ENCODE measurements at places on chromosomes 2 and 18.

DNA sequence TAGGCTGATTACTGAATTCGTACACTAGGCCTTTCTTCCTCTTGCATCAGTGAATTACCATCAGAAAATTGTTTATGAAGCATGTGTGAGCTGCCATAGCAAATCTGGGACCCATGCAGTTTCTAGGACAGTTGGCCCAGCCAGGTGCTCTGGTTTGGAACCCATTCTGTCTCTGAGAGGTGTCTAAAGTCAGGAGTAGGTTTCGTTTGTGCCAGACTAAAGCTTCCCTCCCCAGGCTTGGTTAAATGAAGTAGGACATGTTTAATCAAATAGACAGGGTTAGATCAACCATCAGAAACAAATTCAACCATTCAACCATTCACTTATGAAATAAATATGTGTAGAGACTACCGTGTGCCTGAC, 176.9 kb downstream of the ALPK2 start:
- DNase-seq = no peak

DNA sequence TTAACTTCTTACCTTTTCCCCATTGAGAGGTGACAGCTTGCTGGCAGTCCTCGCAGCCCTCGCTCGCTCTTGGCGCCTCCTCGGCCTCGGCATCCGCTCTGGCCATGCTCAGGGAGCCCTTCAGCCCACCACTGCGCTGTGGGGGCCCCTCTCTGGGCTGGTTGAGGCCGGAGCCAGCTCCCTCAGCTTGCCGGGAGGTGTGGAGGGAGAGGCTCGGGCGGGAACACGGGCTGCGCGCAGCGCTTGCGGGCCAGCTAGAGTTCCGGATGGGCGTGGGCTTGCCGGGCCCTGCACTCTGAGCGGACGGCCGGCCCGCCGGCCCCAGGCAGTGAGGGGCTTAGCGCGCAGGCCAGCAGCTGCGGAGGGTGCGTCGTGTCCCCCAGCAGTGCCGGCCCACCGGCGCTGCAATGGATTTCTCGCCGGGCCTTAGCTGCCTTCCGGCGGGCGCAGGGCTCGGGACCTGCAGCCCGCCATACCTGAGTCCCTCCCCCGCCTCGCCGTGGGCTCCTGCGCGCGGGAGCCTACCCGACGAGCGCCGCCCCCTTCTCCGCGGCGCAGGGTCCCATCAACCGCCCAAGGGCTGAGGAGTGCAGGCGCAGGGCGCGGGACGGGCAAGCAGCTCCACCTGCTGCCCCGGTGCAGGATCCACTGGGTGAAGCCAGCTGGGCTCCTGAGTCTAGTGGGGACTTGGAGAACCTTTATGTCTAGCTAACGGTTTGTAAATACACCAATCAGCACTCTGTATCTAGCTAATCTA, 335.0 kb downstream of the CBLN2 start:
- DNase-seq = no peak

DNA sequence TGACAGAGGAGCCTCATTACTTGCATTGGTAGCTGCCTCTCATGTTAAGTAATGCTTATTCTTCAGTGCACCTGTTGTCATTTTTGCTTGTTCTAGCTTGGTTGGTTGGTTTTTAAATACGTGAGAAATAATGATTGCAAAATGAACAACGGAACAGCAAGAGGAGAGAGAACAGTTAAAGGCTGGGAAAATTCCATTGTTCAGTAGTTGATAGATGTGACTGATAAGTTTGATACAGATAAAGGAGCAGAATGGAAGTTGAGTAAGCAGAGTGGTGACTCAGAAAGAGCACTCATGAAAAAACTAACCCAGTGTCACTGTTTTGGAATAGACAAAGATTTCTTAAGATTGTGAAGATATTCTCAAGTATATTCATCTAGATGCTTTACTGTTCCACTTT, 50.5 kb downstream of the MTA3 start:
- no peak for DNase-seq

GRCh38 chr2:121694398-121695170, 42.1 kb downstream of the NIFK start:
- DNase-seq = no peak

GRCh38 chr2:28592481-28592880, 96.6 kb downstream of the PLB1 start:
- no peak for DNase-seq

- no peak for DNase-seq
Observed at GRCh38 chr2:230681171-230681545, 31.5 kb upstream of the CAB39 start.

- no peak for DNase-seq
Observed at GRCh38 chr2:218485986-218486667, 67.2 kb downstream of the VIL1 start.

- DNase-seq = no peak
Observed at GRCh38 chr2:120701499-120701898, 34.2 kb upstream of the GLI2 start.

GRCh38 chr2:189500456-189501160, 59.3 kb downstream of the WDR75 start:
- DNase-seq = no peak

- no peak for DNase-seq
Observed at GRCh38 chr2:10764096-10764785, 42.8 kb downstream of the ATP6V1C2 start.

DNA sequence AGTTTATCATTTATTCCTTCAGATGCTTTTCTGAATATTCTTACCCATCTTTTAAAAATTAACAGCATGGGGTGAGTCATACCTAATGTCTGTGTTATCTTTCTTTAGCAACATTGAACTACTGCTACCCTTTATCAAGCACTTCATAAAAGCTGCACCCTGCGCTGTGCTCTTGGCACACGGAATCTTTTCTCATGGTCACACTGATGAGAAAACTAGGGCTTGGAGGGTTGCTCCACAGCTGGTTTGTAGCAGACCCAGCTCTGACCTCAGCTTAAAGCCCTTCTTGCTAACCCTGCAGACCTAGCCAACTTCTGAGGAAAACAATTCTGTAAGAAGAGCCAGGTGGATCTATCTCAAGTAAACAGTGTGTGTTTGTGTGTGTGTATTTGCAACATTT, 106.3 kb downstream of the RNF144A start:
- DNase-seq = no peak

DNA sequence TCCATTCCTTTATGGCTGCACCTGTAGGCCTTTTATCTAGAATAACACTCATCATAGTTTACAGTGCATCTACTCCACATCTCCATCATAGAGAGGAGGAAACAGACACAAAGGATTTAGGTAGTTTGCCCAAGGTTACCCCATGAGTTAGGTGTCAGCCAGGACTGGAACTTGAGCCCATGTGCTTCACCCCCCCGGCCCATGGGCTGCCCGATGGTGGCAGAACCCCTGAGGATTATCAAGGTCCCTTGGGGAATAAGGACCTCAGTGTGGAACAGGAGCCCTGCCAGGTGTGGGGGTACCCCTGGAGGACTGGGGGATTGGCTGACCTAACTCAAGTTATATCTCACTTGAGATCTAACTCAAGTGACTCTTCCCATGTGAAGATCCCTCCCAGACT, 146.3 kb upstream of the OTX1 start:
- DNase-seq = no peak

GRCh38 chr2:168180914-168181313, 66.5 kb downstream of the STK39 start:
- DNase-seq = no peak

- DNase-seq = no peak
Observed at GRCh38 chr2:123851281-123851680, 173.8 kb upstream of the CNTNAP5 start.

- no peak for DNase-seq
Observed at GRCh38 chr2:183072177-183072576, 6.4 kb upstream of the DUSP19 start.

GRCh38 chr2:220956429-220956828, 615.7 kb downstream of the EPHA4 start:
- no peak for DNase-seq

DNA sequence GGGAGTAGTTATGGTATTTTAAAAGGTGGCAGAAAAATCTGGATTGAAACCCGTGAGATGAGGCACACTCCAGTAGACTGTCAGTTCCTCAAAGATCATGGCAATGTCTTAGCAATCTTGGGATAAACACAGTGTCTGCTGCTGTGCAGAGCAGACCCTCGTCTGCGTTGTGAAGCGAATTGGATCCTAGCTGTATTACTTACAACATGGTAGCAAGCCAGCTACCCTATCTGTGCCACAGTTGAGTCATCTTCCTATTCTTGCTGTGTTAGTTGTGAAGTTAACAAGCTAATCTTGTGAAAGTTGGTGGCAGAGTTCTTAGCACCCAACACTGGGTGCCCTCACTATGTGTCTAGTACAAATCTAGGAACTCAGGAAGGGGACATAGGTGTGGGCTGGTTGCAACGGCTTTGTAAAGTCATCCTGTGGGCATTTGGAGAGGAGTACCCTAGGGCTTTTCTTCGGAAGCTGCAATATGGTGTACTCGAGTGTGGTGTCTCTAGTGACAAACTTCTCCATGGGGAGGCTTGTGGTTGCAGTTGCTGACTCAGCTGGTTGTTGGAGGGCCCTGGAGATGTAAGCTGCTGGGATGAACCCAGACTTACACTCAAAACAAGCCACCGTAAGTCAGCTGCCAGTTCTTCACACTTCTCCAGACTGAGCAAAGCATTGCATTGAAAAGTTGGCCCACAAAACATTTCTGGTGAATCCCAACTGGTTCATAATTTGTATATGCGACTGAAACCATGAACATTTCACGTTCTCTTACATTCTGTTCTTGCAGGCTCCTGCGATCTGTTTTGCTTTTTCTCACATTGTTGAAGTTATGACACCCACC, 61.5 kb downstream of the ADCYAP1 start:
- no peak for DNase-seq

- no peak for DNase-seq
Observed at GRCh38 chr2:80299661-80300060, 4.9 kb downstream of the LRRTM1 start.

- no peak for DNase-seq
Observed at GRCh38 chr2:186558512-186559276, 31.2 kb upstream of the ITGAV start.

- DNase-seq = no peak
Observed at GRCh38 chr18:45549290-45549689, 66.0 kb upstream of the SLC14A2 start.

GRCh38 chr2:45869165-45869501, 217.7 kb downstream of the PRKCE start:
- DNase-seq = no peak

DNA sequence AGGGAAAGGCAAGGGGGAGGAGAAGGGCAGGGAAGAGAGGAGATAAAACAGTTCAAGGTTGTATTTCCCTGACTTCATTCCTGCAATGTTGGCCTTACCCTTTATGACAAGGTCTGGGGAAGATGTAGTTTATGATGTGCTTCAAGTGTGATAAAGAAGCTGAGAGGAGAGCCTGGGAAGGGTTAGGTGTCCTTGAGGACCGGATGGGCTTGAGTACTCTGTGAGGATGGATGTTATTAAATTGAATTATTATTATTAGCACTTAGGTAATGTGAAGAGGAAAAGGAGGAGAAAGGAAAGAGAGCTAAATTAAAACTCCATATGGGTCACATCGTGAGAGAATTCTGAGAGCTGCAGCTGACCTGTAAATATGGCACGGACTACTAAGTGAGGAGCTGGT, 719.4 kb upstream of the CELF4 start:
- no peak for DNase-seq

- no peak for DNase-seq
Observed at GRCh38 chr18:40917056-40917455, 1038.0 kb upstream of the PIK3C3 start.

GRCh38 chr2:205053827-205054410, 508.6 kb downstream of the PARD3B start:
- DNase-seq = no peak

DNA sequence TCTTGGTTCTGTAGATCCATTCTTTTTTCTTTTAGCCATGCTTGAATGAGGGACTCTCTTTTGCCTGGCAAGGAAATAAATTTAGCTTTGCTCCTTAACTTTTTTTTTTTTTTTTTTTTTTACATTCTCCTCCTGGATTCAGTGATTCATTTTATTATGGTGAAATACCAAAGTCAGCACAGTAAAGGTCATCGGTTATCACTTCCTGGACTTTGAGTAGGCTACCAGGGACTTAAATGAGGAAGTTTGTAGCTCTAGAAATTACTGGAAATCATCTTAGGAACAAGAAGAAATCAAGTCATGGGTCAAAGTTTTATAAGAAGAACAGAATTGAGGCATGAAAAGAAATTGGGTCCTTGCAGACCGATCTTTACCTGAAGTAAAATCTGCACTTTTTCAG, 75.0 kb downstream of the SOCS6 start:
- no peak for DNase-seq

Data from left forelimb (tissue), 1 donor.